ENCODE measurements at places on chromosomes 7 and 10.

GRCh38 chr10:121543545-121543944 lies 54.7 kb downstream of the FGFR2 start:
- no peak for DNase-seq

DNA sequence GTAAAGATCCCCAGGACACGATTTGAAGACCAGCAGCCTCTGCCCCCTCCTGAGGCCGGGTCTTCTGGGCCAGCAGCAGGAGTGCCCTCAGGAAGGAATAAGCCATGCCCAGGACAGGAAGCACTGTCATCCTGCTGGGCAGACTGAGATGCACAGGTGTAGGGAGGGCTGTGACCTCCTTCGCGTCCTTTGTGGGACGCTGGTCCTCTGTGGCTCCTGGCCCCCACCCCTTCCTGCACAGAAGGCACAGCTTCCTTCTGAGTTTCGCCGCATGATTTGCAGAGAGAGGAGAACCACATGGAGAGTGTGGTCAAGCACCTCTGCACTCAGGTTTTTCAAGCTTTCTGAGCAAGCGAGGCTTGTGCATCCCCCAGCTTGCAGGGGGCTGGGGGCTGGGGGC lies 112.7 kb downstream of the RGS10 start:
- DNase-seq = no peak

DNA sequence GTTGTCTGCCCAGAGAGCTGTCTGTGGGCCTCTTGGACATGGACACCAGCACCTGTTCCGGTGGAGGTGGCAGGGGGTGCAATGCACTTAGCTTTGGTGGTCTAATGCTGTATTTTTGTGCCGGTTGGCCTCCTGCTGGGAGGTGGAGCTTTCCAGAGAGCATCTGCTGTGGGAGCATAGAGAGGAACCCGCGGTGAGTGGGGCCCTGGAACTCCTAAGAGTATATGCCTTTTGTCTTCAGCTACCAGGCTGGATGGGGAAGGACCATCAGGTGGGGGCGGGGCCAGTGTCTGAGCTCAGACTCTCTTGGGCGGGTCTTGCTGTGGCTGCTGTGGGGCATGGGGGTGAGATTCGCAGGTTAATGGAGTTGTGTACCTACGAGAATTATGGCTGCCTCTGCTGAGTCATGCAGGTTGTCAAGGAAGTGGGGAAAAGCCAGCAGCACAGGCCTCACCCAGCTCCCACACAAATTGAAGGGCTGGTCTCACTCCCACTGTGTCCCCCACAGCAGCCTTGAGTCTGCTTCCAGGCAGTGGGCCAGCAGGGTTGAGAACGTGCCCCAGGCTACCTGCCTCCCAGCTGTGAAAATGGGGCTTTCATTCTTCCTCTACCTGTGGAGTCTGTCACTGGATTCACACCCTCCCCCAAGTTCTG lies 29.0 kb downstream of the JAKMIP3 start:
- no peak for DNase-seq

DNA sequence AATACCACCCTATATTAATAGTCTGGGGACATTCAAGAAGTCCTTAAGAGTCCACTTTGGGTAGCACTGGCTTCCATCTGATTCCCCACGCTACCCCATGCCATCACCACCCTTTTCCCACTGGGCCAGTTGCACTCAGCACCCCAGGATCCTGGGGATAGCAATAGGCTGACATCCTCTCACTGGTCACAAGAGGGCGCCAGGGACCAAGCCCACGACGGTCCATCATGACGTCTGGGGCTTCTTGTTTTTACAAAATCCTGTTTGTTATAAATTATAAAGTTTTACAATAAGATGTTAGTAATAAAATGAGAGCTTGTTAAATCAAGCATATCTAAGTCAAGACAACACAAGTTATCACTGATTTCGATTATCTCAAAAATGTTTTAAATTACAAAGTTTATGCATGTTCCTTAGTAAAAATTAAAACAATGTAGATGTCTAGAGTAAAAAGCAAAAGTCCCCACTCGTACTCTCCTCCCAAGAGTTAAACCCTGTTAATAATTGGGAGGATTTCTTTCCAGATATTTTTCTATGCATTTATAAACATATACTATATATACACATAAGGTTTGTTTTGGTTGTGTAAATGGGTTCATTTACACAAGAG lies 15.4 kb downstream of the GPNMB start:
- no peak for DNase-seq

DNA sequence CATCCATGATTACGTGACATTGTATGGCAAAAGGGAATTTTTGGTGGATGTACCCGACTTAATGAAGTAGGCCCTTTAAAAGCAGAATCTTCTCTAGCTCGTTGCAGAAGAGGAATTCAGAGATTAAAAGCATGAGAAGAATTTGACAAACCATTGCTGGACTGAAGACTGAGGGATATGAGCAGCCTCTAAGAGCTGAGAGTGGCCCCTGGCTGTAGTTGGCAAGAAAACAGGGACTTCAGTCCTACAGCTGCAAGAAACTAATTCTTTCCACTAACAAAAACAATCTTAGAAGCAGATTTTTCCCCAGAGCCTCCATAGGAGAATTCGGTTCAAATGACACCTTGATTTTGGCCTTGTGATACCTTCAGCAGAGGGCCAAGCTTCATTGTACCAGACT lies 34.1 kb downstream of the MACC1 start:
- no peak for DNase-seq

DNA sequence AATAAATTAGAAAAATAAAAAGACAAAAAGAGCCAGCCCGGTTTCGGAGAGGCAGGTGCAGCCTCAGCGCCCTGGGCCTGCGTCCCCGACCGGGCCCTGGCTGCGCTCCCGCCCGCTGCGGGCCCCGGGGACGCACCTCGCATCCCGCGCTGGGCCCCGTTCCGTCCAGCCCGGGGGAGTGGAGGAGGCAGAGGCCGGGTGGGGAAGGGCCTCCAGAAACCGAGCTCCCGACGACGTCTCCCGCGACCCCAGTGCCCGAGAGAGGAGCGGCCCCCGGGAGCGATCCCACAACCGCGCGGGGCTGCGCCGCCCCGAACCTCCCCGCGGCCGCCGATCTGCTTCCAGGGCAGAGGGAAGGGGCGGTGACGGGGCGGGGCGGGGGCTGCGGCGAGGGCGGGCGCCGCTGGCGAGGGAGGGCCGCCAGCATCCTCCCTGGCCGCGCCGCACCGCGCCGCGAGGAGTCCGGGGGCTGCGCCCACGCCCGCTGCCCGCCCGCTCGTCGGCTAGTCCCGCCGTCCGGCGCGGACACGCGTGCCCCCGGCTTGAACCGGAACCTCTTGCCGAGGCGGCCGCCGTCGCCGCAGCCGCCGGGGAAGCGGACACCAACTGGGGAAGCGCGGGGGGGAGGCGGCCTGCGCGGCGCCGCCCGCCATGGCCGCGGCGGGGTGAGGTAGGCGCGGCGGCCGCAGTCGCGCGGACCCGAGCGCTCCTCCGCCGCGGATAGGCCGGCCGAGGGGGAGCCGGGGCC lies at the start of gene CCNY:
Gene CCNY (plus strand): TSS at position 426 of the 748 bp plus-strand sequence. CDS start 545 bp downstream, outside the sequence.
- no peak for DNase-seq

DNA sequence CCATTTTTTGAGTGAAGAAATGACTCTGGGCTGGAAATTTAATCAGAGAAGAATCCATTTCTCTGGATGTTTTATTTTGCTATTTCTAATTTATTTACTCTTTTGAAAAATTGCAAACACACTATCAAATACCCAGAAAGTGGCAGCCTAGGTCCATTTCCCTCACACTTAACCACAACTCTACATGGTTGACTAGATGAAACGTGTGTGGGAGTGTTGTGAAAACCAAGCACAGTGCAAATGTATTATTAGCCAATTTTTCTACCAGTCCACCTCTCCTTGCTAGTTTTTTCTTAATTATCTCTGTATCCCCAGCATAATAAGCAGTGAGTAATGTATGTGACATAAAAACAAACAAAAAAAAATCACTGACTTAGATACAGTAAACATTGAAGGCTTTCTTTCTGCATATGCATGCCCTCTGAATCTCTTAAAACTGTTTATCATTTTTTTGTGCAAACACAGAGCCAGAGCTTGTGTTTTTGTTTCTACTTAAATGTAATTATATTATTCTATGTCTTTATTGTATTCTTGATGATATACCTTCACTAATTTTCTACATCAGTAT lies 30.9 kb downstream of the SCIN start:
- DNase-seq = no peak

DNA sequence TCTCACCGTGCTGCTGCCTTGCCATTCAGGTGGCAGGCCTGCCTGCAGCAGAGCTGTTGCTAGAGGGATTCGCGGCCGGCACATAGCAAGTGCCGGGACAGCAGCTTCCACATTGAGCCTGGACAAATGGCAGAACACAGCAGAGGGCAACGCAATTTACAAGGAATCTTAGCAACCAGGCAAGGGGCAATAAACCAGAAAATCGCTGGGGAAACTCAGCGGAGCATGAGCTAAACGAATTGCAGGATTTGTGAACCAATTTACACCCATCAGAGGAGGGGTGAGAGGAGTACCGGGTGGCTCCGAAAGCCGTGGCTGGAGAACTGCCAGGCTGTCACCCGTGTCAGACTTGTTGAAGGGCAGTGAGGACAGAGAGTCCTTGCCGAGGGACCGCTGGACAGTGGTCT lies 58.6 kb upstream of the LOXL4 start:
- DNase-seq = no peak

DNA sequence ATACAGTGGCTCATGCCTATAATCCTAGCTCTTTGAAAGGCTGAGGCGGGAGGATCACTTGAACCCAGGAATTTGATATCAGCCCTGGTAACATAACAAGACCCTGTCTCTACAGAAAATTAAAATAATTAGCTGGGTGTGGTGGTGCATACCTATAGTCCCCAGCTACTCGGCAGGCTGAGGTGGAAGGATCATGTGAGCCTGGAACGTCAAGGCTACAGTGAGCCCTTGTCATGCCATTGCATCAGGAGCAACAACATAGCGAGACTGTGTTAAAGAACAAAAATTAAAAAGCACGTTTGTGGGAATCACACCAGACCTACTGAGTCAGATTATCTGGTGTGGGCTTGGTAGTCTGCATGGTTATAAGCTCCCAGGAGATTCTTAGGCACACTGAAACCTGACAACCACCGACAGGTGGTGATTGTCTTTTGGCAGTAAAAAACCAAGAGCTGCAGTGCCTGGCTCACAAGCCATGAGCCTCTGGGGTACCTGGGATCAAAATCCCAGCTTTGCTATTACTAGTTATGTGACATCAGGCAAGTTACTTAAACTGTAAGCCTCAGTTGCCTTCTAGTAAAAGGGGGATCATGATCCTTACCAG lies 146.9 kb downstream of the SND1 start:
- DNase-seq = no peak

GRCh38 chr10:76155961-76156360 lies 724.5 kb downstream of the LRMDA start:
- no peak for DNase-seq

GRCh38 chr7:4816419-4817080 lies 41.1 kb downstream of the AP5Z1 start:
- DNase-seq = no peak

DNA sequence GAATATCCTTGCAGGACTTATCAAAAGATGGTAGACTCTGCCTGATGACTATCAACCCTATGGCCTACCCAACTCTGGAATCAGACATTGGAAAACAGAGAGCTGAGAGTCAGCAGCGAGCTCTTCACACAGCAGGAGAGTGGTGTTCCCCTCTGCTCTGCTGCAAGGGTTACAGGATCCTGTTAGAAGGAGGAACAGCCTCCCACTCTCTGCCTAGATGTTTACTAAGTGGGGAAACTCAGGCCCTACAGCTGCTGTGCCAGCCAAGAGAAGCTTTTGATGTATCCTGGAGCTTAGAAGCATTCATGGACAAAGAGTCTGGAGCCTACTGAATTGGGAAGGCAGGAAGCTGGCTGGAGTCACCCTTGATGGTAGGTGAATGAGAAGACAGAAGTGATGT lies 104.6 kb downstream of the ABLIM1 start:
- DNase-seq = no peak

- DNase-seq = no peak
Observed at GRCh38 chr7:49264530-49264929, 340.2 kb downstream of the CDC14C start.

GRCh38 chr7:140541513-140542227 lies 62.4 kb upstream of the MKRN1 start:
- peak; percentile 82 for DNase-seq

- DNase-seq = no peak
Observed at GRCh38 chr7:37758501-37759045, 75.0 kb downstream of the GPR141 start.

DNA sequence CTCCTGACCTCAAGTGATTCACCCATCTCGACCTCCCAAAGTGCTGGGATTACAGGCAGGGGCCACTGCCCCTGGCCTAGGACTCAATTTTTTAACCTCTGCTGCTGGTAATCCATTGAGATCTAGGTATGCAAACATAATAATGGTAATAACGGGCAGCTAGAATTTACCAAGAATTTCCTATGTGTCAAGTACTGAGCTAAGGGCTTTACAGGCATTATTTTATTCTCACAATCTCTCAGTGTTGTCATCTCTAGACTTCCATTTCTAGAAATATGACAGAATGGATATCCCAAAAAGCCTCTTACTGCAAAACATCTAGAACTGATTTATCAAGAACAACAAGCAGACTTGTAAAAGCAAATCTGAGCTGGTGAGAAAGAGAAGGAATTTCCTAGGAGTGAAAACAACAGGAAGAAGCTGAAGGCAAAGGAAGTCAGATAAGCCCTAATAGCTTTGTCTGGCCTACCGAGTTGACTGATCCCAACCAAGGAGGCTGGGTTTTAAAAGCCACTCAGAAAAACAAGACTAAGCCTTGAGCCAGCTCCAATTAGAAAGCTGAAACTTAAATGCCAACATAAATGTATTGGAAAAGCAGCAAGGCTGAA lies 70.6 kb downstream of the CCDC71L start:
- DNase-seq = no peak

GRCh38 chr7:132451161-132451560 lies 125.1 kb downstream of the PLXNA4 start:
- no peak for DNase-seq

GRCh38 chr7:137081321-137082093 lies 213.1 kb downstream of the CHRM2 start:
- no peak for DNase-seq

- DNase-seq = no peak
Observed at GRCh38 chr10:89954787-89955566, 253.6 kb downstream of the KIF20B start.

DNA sequence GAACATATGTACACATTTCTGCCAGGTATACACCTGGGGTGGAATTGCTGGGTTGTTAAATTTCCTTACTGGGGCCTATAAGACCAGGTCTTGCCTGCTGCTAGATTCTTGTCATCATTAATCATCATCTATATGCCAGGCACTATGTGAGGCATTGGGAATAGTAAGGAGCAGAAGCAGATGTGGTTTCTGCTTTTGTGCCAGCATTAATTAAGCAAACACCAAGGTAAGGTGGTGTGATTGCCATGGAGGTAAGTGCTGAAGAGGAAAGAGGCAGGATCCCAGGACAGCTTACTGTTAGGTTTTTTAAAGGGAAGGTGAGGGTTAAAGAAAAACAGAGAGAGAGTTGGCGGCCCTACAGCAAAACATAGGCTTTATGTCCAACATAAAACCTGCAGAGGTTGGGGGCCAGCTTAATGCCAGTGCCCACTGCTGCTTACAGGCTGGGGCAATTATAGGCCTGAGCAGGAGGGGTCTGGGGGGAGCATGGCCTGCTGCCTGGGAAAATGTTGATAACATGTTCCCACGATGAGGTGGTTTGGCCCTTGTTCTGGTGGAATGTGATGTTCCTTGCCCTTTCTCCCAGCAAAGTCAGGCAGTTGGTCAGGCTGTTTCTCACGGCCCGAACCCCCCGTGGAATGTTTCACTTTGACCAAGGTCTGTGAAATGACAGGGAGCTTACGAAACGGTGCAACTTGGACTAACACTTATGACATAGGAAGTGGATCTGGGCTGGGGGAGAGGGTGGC lies 93.9 kb downstream of the RBM20 start:
- no peak for DNase-seq
